ENCODE measurements at places on chromosomes 13 and 19.

DNA sequence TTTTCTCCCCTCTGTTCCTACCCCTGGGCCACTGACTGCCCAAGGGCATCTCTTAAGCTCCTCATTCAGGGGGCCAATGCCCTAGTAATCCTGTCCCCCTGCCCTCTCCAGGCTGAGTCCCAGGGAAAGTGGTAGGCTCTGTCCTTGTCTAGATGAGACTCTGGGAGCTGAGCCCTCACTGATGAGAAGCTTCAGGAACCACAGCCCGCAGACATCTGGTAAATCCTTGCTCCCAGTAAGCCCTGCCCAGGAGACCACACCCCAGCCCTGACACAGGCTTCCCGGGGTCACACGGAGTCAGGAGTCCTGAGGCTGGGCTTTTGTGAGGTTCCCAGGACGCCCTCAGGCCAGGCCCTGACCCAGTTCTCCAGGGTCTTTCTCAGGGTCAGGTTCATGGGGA lies 1.9 kb downstream of the CEACAM4 start:
- no peak for DNase-seq

GRCh38 chr19:39563408-39563807 lies 23.4 kb upstream of the EID2 start:
- peak; percentile 55 for DNase-seq

DNA sequence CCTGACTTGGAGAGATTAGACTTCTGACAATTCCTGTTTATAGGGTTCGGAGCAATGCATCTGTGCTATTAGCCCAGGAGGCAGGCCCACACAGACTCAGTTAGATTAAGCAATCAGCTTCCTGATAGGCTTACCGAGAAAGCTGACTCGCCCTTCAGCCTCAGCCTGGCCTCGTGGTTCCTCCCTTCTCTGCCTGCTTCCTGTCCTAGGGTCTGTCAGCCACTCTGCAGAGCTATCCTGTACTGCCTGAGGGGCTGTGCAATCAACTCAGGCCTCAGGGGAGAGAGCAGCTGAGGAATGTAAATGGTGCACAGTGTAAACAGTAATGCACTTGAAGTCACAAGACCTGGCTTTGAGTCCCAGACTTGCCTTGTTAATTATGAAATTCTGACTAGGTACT lies 30.7 kb downstream of the HTR2A start:
- peak; percentile 77 for DNase-seq

- DNase-seq = no peak
Measured at GRCh38 chr13:49459580-49459979, 15.5 kb downstream of the SETDB2 start.

DNA sequence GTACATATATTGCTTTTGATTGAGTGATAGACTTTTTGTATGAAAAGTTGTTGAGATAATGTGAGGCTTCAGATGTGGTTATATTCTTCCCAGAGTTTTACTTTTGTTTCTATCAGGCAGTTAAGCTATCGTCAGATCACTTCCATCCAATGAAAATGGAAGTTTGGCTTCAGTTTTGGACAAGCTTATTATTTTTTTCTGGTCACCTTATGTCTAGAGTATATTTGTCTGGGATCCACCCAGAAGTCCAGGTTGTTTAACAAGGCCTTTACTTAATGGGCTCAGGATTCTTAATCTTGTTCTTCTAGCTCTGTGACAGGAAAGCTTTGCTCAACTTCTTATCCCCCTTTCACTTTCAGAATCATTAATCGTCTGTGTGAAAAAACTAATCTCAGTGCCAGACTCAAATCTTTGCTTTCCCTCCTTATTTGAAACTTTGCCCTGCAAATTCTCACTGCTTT lies 150.9 kb downstream of the PDS5B start:
- DNase-seq = no peak

GRCh38 chr13:57624565-57625435 lies 6.7 kb upstream of the PCDH17 start:
- DNase-seq = peak; percentile 36

- DNase-seq = peak; percentile 70
Measured at GRCh38 chr19:47427241-47428176, 8.2 kb upstream of the MEIS3 start.

GRCh38 chr19:45450012-45450333 lies 17.8 kb upstream of the FOSB start:
- no peak for DNase-seq

DNA sequence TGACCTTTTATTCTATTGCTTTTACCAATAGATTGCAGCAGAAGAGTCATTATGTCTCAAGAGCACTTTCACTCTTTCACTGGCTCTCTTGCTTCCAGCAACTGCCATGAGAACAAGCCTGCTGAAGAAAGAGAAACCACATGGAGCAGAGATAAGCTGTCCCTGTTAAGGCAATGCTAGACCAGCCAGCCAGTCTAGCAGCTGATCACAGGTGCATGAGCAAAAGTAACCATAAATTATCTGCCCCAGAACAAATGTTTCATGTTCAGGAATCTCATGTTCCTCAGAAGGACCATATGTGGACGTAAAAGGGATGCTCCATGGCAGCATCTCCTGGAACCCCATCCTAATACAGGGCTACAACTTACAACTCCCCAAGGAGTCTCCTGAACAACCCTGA lies 20.4 kb upstream of the DCLK1 start:
- no peak for DNase-seq

GRCh38 chr13:39998166-39998565 lies 342.7 kb downstream of the COG6 start:
- DNase-seq = no peak

DNA sequence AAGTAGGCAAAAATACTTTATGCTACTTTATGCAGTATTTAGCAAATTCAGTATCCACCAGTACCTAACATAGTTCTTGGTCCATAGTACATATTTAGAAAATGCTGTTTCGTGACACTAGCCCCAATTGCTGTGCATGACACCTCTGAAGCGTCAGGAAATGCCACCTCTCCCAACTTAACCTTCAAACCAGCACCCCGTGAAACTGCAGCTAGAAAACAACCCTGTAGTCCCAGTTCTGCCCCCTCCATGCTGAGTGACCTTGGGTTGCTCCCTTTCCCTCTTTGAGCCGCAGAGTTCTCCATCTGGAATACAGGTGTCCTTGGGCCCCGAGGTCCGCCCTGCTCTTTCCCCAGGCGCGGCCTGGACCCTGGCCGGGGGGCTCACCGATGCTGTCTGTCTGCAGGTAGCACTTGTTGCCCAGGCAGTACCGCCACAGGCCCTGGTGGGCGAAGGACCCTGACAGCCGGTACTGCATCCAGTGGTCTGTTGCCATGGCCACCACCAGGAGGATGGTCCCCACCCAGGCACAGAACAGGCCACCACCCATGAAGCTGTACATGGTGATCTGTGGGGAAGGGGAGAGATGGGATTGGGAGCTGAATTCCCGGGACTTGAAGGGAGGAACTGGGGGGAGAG lies 773 bp downstream of the LIM2 start:
- DNase-seq = no peak

DNA sequence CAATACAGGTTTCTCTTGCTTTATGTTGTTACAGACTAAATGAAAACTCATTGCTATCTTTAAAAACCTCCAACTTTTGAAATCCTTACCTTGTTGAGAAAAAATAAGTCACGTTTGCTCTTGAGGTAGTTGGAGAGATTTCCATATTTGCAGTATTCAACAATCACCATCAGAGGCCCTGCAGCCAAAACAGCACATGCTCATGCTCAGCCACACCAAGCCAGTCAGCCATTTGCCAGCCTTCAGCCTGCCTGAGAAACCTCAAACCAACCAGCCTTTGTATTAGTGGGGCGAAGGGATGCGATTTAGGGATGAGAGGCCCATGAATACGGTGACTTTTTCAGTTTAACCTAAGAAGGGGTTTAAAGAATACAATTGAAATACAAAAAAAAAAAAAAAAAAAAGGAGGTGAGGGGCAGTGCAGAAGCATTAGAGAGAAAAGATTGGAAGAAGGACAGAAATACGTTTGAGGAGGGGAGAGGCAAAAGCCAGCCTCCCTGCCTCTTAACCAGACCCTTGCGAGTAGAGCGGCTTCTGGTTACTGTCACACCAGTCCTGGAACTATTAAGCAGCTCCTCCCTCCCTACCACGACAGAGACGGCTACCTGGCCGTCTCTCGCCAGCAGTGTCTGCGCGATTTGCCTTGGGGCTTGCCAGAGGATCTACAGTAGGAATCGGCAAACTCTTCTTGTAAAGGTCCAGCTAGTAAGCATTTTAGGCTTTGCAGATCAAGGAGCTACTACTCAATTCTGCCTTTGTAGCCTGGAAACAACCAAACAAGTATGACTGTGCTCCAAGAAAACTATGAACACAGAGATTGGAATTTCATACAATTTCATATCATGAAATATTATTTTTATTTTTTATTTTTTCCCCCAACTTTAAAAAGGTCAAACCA lies 167.3 kb downstream of the FLT1 start:
- DNase-seq = peak; percentile 46

GRCh38 chr13:85654227-85654626 lies 145.0 kb downstream of the SLITRK6 start:
- DNase-seq = peak; percentile 4

DNA sequence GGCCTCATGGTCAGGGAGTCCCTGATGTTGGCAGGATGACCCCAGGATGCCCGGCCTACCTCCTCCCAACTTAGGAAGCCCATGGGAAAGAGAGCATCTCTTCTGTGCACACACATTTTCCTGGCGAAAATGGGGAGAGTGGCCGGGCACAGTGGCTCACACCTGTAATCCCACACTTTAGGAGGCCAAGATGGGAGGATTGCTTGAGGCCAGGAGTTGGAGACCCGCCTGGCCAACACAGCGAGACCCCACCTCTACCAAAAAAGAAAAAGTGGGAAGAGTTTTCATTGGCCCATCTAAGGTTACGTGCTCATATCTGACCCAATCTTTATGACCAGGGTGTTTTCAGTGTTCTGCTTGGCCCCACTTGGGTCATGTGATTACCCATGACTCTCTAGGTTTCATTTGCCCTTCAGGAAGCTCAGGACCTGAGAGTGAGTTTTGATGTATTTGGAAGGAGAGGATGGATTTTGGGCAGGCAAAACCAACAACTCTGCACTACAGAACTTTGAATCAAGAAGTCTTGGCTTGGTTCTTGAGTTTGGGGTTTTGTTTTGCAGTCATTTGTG lies 33.6 kb upstream of the SHKBP1 start:
- DNase-seq = no peak

GRCh38 chr19:10654610-10655456 lies 687 bp downstream of the ILF3 start:
- DNase-seq = peak; percentile 63

DNA sequence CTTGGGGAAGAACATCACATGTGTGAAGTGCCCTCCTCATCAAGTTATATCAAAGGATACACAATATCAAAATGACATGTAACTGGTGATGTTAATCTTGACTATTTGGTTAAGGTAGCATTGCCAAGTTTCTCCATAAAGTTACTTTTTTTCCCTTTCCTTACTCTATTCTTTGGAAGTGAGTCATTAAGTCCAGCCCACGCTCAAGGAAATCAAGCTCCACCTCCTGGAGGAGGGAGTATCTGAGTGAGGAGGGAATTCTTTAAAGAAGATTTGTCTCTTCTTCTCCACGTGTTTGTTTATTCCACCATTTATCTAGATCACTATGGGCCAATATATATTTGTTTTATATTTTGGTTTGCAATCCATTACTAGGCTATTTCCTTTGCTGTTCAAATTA lies 33.6 kb upstream of the FNDC3A start:
- peak; percentile 63 for DNase-seq

DNA sequence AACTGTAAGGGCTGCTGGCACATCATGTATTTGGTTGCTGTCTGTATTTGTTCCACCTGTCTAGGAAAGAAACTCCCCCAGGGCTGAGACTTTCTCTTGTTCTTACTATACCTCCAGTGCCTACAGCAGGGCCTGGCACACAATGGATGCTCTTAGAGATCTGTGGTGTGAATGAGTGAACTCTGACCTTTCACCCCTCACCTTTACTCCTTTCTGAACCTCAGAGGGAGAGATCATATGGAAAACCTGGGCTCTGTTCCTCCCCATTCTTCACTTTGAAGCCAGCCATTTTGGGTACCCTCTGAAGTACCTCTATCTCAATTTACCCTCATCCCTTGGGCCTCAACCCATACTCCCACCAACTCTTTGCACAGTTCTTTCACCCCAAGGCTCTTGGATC lies 3.1 kb downstream of the DYRK1B start:
- DNase-seq = no peak

- DNase-seq = peak; percentile 82
Measured at GRCh38 chr13:48977973-48978372, 2.3 kb downstream of the FNDC3A start.

DNA sequence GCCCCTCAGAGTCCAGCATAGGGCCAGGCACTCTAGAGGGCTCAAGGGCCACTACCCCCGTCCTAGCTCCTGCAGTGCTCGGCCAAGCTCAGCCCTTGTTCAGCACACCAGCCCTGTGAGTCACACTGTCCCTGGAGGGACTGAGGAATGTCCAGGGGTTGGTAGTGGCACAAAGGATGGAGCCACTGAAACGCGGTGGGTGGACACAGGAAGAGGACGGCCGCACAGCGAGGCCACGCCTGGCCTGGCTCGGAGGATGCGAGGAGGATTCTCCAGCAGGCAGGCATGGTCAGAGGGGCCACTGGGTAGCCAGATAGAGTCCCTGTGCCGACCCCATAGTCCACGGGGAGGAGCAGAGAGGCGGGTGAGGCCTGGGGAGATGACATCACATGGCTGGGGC lies 45.7 kb downstream of the C1QTNF9 start:
- DNase-seq = no peak

DNA sequence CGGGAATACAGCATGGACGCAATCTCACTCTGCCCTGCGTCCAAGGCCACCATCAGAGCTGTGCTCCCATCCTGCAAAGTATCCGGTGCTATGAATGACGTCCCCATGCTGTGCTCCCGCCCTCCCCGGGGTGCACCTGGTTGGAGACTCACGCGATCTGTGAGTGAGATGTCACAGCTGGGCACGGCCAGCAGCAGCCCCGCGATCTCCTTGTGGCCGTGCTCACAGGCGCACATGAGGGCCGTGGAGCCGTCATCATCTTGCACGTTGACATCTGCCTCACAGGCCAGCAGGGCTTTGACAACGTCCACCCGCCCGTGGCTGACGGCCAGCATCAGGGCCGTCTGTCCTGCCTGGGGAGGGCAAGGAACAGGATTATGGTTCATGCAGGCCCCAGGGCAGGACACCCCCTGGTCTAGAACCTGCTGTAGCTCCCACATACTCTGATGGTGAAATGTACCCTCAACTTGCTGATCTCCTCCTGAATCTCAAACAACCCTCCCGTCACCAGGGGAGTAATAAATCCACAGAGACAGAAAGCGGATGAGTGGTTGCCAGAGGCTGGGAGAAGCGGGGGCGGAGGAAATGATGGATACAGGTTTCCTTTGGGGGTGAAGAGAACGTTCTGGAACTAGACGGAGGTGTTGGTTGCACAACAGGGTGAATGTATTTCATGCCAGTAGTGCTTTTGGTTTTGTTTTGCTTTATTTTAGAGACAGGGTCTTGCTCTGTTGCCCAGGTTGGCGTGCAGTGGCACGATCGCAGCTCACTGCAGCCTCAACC lies 14.5 kb upstream of the SPC24 start:
- no peak for DNase-seq

- DNase-seq = no peak
Measured at GRCh38 chr19:57231686-57232085, 863 bp downstream of the AURKC start.
